Aortic smooth muscle cell (primary cell): ENCODE measurements at places on chromosomes 12 and 14. TPM values are rescaled to one million over a fixed set of nuclear protein-coding genes. Genes with fewer than 3 reads are reported as not detected.

The SLC17A8 gene
- total RNA-seq, result not detected in 2 replicates

The CSRP2 gene
- 3.0 and 11.3 TPM in 2 replicates for total RNA-seq

The TAS2R42 gene
- total RNA-seq, result not detected in 2 replicates

The DTX1 gene
- total RNA-seq, result not detected in 2 replicates

The PTGER2 gene
- 6.7 and 11.6 TPM in 2 replicates for total RNA-seq

The ABCC9 gene
- total RNA-seq, result 0.37 and 0.40 TPM in 2 replicates

The FAM186B gene
- 0.37 and 0.53 TPM in 2 replicates for total RNA-seq

The ADAM20 gene
- total RNA-seq, result 1.1 and 1.7 TPM in 2 replicates

The SOX5 gene
- 5.2 and 6.8 TPM in 2 replicates for total RNA-seq

The RTL1 gene
- total RNA-seq, result not detected in 2 replicates

The CCDC184 gene
- total RNA-seq, result 0.19 and 0.53 TPM in 2 replicates

The PHLDA1 gene
- total RNA-seq, result 67.4 and 120 TPM in 2 replicates
